ENCODE measurements at places on chromosomes 2 and 18. TPM values are rescaled to one million over a fixed set of nuclear protein-coding genes. Genes with fewer than 3 reads are reported as not detected.
A peak's percentile ranks its signal among the peaks of the same experiment; 100 is the strongest.

DNA sequence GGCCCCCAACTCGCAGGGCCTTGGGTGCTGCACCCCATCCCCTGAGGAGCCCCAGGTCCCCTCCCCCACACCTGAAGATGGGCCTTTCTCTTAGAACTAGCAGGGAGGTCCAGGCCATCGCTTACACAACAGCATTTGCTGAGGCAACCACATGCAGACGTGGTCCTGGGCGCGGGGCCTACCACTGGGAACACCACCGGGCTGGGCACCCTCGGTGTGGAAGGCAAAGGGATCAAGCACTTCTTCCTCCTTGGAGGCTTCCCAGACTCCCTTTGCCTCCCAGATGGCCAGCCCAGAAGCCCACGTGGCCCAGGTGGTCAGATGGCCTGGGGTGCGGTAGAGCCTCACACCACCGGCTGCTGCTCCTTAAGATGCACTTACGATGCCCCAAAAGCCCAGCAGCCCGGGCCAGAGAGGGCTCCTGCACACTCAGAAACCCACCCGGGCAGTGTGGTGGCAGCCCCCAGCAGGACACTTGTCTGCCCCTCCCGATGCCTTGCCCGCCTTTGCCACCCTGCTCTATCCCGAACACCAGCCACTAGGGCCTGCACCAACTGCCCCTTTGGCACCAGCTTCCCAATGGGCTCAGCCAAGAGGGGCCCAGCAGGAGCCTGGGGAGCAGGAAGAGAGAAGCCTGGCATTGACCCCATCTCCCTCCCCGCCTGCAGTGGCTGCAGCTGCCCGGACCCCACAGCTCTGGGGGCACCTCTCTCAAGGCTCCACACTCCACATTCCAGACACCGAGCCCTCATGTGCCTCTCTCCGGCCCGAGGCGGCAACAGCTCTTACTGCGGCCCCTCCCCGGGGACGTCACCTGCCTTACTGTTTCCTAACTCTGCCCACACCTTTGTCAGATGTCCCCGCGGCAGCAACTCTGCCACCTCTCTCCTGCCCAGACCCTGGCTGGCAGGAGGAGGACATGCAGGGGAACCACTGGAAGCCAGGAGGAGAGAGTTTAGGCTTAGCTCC lies 13.9 kb upstream of the MLPH start:
- peaks cover 17% of the 10 kb centered on the region for H3K4me1 ChIP-seq
- no peaks in the 10 kb centered on the region for H3K36me3 ChIP-seq
- no peak for DNase-seq
- H3K27me3 ChIP-seq = peaks cover 9% of the 10 kb centered on the region
- no peak overlapping the region for H3K27ac ChIP-seq
- no peak overlapping the region for H3K4me3 ChIP-seq

DNA sequence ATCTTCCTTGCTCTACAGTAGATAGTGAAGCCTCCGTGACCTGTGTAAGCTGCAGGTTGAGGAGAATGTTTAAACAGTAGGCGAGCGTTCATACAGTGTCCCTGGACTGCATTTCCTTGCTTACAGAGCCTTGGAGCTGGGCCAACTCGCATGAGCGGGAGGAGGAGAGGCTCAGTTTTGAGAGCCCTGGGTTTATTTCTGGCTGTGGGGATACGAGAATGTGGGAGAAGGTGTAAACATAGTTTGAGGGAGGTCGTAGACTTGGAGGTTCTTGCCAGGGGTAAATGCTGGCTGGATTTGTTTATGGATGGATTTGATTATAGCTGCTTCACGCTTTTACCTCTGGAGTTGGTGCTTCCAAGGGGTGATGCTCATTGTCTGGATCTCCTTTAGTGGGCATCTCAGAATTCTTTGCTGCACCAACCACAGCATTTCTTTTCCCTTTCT lies 20.8 kb downstream of the CRIM1 start:
- no peak overlapping the region for H3K27ac ChIP-seq
- no peak for DNase-seq
- no peaks in the 10 kb centered on the region for H3K4me1 ChIP-seq
- H3K4me3 ChIP-seq = no peak overlapping the region
- no peaks in the 10 kb centered on the region for H3K27me3 ChIP-seq
- H3K36me3 ChIP-seq = no peaks in the 10 kb centered on the region

GRCh38 chr2:236167297-236168109 lies 683 bp downstream of the GBX2 start:
- no peak overlapping the region for H3K27ac ChIP-seq
- peaks cover 5% of the 10 kb centered on the region for H3K4me1 ChIP-seq
- peaks cover 34% of the 10 kb centered on the region for H3K27me3 ChIP-seq
- no peak overlapping the region for H3K4me3 ChIP-seq
- no peak for DNase-seq
- no peaks in the 10 kb centered on the region for H3K36me3 ChIP-seq

GRCh38 chr18:527146-527545 lies 26.6 kb upstream of the COLEC12 start:
- no peak overlapping the region for H3K4me3 ChIP-seq
- H3K27ac ChIP-seq = no peak overlapping the region
- DNase-seq = no peak
- H3K36me3 ChIP-seq = no peaks in the 10 kb centered on the region
- H3K27me3 ChIP-seq = no peaks in the 10 kb centered on the region
- H3K4me1 ChIP-seq = no peaks in the 10 kb centered on the region

DNA sequence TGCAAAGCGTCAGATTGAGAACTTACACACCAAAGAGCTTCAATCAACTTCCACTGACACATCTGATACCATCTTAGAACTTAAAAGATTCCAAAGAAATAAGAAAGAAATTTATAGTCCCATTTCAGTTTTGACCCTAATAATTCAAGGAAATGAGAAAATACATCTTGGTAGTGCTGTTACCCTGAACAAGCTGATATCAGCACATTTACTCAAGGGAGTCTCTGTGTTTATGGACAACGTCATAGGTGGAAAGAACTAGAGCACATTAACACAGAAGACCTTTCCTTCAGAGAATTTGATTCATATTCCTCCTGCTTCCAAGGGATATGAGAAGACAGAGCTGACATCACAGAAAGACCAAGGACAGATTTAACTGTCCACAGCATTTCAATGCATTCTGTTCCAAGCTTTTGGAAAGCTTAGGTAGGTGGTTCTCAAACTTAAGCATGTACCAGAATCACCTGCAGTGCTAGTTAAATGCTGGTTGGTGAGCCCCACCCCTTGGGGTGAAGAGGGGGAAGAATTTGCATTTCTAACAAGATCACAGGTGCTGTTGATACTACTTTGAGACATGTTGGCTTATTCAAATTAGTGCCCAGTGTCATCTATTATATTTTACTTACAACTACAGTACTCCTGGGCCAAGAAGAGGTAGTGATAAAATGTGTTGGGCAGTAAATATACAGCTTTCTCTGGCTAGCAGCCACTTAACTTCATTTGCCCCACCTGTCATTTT lies 59.8 kb downstream of the LDAH start:
- H3K27ac ChIP-seq = no peak overlapping the region
- DNase-seq = no peak
- no peaks in the 10 kb centered on the region for H3K27me3 ChIP-seq
- no peak overlapping the region for H3K4me3 ChIP-seq
- peaks cover 3% of the 10 kb centered on the region for H3K36me3 ChIP-seq

GRCh38 chr18:61554117-61554776 lies 221.0 kb downstream of the CDH20 start:
- no peaks in the 10 kb centered on the region for H3K36me3 ChIP-seq
- H3K27ac ChIP-seq = peak overlapping the region; percentile 59
- peak overlapping the region; percentile 43 for H3K4me3 ChIP-seq
- no peaks in the 10 kb centered on the region for H3K27me3 ChIP-seq

DNA sequence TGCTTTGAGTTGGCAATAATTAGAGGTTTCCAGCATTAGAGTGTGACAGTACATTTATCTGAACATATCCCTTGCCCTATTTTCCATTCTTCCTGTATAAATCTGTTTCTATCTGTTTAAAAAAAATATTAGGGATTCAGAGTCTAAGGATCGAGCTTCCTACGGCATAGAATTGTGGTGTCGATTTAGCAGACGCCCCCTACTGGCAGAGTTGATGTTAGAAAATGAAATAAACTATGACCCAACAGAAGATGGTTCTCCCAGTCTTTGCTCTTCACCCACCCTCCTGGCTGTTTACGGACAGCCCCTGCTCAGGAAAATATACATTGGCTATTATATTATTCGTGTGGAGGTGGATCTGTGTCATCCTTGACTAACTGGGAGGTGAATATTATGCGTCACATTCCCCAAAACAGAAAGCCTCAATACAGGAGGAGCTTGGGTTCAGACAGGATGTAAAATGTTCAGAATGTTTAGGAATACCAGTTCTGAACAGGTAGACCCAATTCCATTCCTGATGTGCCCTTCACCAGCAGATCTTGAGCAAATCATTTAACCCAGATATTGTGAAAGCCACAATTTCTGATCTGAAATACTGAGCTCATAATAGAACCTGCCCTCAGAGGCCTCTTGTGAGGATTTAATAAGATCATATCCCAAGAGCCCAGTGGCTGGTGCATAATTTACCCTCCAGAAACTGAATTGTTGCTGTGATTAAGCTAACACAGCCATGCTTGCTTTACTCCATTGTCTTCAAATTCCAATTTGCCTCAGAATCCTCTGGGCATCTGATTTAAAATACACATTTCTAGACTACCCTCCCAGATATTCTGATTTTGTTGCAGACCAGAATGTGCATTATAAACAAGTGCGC lies 10.8 kb upstream of the ERMN start:
- H3K36me3 ChIP-seq = no peaks in the 10 kb centered on the region
- no peak overlapping the region for H3K27ac ChIP-seq
- peak; percentile 78 for DNase-seq
- H3K4me3 ChIP-seq = no peak overlapping the region

GRCh38 chr2:100257939-100258338 lies 64.4 kb downstream of the LONRF2 start:
- H3K36me3 ChIP-seq = no peaks in the 10 kb centered on the region
- no peaks in the 10 kb centered on the region for H3K4me1 ChIP-seq
- no peak overlapping the region for H3K27ac ChIP-seq

- no peaks in the 10 kb centered on the region for H3K4me1 ChIP-seq
- DNase-seq = no peak
- H3K36me3 ChIP-seq = no peaks in the 10 kb centered on the region
- no peak overlapping the region for H3K27ac ChIP-seq
Observed at GRCh38 chr2:187003611-187004010, 154.6 kb upstream of the ZSWIM2 start.

Gene SH2D6
- 0.57 TPM for total RNA-seq

Gene STAT4
- 339 TPM for total RNA-seq

Gene CIB4
- not detected for total RNA-seq

Gene NAT8
- not detected for total RNA-seq

Gene ADCYAP1
- not detected for total RNA-seq

All from natural killer cell (primary cell).